ENCODE measurements at places on chromosomes 5 and 9.

DNA sequence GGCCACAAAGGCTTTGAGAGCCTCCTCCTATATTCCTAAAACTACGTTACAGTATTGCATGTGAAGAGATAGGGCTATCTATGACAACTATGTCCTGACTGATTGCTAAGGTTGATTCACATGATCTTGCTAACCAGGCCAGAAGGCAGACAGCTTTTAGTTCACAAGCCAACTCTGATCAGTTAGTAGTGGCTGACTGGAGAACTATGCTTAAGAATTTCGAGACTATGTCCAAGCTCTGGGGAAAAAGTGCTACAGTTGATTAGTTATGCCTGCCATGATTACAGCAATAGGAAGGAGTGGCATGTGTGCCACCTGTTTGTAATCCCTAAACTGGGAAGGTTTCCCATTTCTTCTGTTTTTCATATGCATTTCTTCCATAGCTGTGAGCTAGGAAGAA, 223.4 kb downstream of the DOCK8 start:
- no peak for DNase-seq

- DNase-seq = peak; percentile 74
These were observed at the start of gene PTGES for GRCh38 chr9:129752900-129753729. PTGES (minus strand) TSS chr9:129753042; CDS start chr9:129753012, 30 bp downstream.

GRCh38 chr9:18428661-18429060, 45.3 kb upstream of the ADAMTSL1 start:
- no peak for DNase-seq

GRCh38 chr5:10563945-10564837, at the start of gene ANKRD33B:
ANKRD33B (plus strand) TSS chr5:10564070; CDS start chr5:10564468, 398 bp downstream.
- no peak for DNase-seq

- peak; percentile 99 for DNase-seq
These were observed 4.4 kb downstream of the ATOSB start for GRCh38 chr9:35111001-35111933.

DNA sequence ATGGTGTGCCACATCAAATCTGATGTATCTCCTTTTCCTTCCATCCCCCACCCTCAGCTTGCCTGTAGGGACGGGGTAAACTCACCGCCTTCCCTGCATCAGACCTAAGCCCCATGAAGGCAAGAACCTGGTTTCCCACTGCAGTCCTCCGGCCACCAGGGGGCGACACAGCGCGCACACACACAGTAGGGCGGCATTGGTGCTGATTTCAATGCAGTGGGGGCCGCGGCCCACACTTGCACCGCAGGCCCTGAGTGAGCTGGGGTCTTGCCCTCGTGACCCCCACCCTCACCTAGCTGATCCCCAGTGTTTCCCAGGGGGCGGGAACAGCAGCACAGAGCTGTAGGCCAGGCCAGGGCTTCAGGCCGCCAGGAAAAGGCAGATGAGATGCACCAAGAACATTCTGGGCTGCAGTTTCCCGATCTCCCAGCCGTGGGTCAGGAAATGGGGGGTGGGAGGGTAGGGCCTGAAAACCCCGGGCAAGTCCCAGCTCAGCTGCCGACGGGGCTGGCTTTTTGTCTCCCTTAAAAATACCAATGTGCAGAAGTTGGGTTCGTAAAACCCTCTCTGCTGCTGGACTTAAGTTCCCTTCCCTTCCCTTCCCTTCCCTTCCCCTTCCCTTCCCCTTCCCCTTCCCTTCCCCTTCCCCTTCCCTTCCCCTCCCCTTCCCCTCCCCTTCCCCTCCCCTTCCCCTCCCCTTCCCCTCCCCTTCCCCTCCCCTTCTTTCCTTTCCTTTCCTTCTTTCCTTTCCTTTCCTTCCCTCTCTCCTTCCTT, 19.5 kb downstream of the FAM163B start:
- no peak for DNase-seq

DNA sequence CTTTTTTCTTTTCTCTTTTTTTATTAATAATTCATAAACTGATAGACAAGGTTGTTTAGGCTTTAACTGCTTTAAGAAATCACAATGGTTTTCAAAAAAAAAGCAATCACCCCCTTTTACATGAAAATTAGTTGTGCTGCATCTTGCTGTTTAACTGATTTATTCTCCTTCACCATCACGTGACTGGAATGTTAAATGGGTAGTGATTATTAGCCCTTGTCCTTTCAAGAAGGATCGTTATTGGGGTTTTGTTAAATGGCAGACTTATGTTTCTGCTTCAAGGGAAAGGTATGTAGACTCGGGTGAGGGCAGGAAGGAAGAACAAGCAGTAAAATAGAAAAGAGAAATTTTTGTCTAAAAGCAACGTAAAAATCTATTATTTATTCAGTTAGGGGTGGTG, 175.6 kb upstream of the TLE4 start:
- no peak for DNase-seq

DNA sequence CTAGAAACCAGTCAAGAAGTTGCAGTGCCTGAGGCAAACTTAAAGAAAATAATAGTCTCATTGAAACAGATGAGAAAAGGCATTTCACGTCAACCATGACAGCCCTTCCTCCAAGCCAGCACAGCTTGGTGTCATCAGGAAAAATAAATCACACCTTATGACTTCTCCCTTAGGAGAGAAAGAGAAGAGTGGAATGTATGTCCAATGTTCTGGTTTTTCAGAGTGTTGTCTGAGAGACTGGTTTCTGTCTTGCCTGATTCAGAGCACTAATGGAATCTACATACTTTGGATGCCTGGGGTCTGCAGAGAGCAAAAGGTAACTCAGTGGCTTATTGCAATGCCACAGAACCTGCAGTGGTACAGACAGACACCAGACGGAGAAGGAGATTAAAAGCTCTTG, 105.5 kb upstream of the PDE4D start:
- no peak for DNase-seq

DNA sequence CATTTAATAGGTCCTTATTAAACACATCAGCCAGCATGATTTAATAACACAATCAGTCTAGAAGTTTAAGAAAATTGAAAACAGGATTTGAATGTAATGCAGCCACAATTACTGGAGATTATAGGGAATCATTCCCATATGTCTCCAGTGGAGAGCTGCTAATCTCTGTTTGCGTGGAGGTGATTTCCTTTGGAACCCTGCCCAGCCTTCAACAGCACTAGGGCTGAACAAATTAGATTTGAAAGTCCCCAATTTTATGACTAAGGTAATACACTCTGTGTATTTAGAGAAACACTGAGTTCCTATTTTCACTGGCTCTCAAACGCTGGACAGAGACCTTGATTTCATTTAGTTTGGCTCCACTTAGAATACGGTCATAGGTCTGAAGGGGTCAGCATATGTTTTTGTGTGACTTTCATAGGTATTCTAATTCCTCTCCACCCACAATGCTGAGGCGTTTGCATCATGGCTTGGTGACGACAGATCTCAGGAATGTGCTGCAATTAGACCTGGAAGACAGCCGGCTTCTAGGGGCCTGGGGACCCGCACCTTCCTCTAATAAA, 508.3 kb downstream of the EBF1 start:
- no peak for DNase-seq

- DNase-seq = no peak
These were observed 117.5 kb upstream of the LMX1B start for GRCh38 chr9:126496181-126496576.

GRCh38 chr9:134449180-134449916, 123.1 kb downstream of the RXRA start:
- DNase-seq = peak; percentile 95

- DNase-seq = no peak
These were observed 120.4 kb downstream of the RAPGEF6 start for GRCh38 chr5:131514316-131515283.

GRCh38 chr9:16516891-16517290, 353.6 kb downstream of the BNC2 start:
- no peak for DNase-seq

GRCh38 chr5:24232929-24233498, 411.8 kb downstream of the CDH10 start:
- DNase-seq = no peak

DNA sequence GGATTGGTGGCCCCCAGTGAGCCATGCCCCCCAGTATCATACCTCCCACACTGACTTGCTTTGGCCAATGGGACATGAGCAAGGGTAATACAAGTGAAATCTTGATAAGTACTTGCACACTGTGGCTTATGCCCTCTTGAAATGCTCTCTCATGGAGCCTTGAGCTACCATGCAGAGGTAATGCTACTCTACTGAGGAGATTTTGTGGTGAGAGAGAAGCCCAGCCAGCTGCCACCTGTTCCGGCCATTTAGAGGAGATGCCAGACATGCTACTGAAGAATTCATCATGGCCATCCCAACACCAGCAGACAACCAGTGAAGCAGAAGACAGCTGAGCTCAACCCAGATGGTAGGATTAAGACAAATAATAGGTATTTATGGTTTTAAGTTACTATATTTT, 299.5 kb downstream of the MEF2C start:
- no peak for DNase-seq

- no peak for DNase-seq
These were observed 6.5 kb upstream of the MAT2B start for GRCh38 chr5:163498886-163499285.

GRCh38 chr5:143226361-143226760, 177.1 kb downstream of the NR3C1 start:
- no peak for DNase-seq

DNA sequence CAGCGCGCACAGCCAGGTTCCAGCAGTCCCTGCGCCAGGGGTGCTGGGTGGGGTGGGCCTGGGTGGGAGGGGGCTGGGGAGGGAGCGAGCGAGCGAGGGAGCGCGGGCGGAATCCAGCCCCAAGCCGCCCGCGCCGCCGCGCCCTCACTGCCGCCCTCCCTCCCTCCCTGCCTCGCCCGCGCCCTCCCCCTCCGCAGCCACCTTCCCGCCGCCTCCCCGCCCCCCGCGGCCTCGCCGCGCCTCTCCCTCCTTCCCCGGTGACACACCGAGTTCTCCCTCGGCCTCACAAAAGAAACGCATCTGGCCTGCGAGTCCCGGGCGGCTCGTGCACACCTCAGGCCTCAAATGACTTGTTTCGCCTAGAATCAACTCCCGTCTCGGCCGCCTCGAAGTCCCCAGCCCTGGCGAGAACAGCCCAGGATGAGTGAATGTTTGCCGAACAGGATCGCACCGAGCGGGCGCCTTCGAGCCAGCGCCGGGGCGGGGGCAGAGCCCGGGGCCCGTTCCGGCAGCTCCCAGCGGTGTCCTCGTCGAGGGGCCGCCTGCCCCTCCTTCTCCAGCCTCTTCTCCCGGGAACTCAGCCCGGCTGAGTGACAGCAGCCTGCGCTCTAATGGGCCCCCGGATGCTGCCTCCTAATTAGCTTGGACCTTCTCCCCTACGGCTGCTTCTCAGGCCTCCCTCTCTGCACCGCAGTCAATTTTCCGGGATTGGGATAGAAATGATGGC, 371 bp upstream of the PITX1 start:
- no peak for DNase-seq

DNA sequence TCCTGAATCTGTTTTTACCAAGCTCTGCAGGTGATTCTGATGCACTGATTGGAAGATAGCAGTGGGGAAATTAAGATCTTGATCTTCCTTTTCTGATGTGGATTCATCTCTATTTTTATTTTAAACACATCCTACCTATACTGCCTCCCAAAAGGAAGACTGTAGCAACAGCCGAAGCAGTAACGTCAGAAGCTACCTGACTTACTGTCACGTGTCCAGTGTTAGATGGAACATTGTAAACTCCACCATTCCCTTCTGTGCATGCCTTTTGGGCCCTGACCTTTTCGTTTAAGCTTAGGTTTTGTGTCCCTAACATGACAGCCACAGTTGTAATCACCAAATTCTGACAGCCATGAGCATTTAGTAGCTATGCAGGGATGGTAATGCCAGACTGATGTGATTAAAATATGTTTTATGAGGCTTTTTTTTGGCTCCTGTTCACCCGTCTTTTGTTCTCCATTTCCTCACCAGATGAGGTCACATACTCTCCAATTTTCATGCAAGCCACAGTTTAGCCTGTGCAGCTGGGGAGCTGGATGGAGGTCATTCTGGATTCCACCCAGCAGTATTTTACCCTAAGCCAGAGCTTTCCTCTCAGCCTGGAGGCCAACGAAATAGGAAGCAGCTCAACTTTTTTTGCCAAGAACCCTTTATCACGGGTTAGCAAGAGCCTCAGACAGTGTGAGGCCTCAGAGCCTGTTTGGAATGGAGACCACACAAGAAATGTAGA, 15.6 kb upstream of the FOXD1 start:
- no peak for DNase-seq

DNA sequence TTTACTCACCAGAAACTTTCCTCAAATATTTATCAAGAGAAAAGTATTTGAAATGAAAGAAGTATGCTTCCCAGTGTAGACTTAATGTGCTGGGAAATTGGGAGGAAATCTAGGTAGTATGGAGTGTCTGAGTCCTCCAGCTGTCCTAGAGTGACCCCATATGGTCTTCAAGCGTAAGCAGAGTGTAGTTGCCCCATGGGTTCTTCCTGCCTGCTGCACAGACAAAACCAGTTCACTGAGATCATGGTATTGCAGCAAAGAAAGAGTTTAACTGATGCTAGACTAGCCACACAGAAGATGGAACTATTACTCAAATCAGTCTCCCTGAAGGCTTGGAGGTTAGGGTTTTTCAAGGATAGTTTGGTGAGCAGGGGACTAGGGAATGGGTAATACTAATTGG, 114.9 kb upstream of the PRLR start:
- no peak for DNase-seq
